ENCODE measurements at places on chromosomes 2 and 18. TPM values are rescaled to one million over a fixed set of nuclear protein-coding genes. Genes with fewer than 3 reads are reported as not detected.

The RASGRP3 gene
- total RNA-seq: 39.9 TPM

The GEN1 gene
- total RNA-seq: 3.0 TPM

The REEP1 gene
- 22.5 TPM for total RNA-seq

The CPO gene
- 0.34 TPM for total RNA-seq

The FEV gene
- not detected for total RNA-seq

The GRP gene
- not detected for total RNA-seq

The GKN1 gene
- not detected for total RNA-seq

The NEB gene
- total RNA-seq: 30.5 TPM

The G6PC2 gene
- not detected for total RNA-seq

The RALB gene
- 52.5 TPM for total RNA-seq

The SP9 gene
- not detected for total RNA-seq

The PLGLB2 gene
- total RNA-seq: not detected

The CFAP221 gene
- total RNA-seq: 0.91 TPM

The SERPINB11 gene
- total RNA-seq: not detected

The ZCCHC2 gene
- 19.0 TPM for total RNA-seq

The OTOS gene
- not detected for total RNA-seq

The RBFA gene
- total RNA-seq: 16.1 TPM

The DNAH7 gene
- total RNA-seq: 0.50 TPM

All from left cardiac atrium (tissue), 4 donors.